ENCODE measurements at places on chromosomes 7 and 10.

DNA sequence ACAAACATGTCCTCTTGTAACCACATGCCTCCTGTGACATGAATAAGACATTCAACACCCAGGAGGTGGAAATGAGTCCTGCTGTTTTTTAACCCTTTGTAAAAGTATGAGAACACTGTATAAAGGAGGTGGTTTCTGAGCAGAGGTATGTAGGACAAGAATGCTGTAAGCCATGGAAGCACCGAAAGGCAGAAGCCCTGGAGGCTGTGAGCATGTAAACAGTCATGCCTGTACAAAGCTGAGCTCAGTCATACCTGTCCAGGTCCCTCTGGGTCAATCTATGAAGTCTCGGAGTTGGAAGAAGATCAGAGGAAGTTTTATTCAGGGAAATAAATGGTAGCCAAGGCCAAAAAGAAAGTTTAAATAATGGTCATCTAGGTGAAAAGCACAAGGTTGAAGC is 34.7 kb upstream of the XPNPEP1 start:
- DNase-seq = no peak

DNA sequence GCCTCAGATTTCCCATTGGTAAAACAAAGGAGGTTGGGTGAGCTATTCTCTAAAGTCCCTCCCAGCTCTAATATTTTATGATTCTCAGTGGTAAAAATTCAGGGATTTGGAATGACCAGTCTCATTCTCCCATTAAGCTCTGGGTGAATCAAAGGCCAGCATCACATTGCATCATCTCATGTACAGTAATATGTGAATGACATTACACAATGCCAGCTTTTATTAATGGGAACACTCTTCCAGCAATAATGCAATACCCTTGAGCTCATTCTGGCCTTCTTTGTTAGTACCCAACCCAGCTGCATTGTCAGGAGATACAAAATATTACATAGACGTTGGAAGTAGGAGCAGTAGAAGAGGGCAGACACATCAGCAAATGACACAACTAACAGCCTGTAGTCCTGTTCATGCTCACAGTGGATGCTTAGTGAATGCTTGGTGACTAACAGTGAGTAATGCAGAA is 100.0 kb upstream of the EGR2 start:
- no peak for DNase-seq

DNA sequence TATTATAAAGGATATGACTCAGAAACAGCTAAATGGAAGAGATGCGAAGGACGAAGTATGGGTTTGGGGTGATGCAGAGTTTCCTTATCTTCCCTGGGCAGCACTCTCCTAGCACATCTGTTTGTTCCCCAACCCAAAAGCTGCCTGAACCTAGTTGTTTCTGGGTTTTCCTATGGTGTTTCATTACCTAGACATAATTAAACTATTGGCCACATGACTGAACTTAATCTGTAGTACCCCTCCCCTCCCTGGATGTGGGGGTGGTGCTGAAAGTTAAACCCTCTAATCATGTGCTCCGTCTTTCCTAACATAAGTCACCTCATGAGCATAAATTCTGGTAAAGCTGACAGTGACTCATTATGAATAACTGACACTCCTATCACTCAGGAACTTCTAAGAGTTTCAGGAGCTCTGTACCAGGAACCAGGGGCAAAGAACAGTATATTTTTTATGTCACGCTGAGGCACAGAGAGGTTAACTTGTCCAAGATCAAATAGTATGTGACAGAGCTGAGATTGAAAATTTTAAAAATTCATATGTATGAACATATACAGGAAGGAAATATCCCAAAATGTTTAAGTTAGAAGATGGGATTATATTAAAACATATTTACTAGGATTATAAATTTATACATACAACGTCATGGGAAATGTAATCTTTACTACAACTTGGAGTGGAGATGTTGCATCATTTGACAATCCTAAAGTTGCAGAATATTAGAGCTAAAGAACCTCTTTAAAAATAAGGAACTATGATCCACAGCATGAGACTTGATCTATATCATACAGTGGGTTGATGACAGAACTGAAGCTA is 4.8 kb downstream of the STRIP2 start:
- no peak for DNase-seq

DNA sequence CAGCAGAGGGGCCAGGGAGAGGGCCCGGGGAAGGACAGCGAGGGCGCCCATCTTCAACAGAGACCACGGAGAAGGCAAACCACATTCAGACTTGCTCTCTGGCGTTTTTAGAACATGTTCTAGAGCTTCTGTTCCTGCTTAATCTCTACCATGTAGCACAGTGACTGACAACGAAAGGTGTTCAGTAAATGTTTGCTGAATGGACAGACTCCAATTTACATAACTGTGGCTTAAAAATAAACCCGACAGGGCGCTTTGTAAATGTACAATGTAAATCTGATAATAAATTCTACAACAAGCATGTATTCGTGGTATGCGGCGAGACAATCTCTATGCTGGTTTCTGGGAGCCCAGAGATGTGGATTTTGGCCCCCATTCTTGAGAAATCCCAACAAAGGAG is 10.5 kb downstream of the ADARB2 start:
- no peak for DNase-seq

GRCh38 chr7:103075337-103075918 is 488 bp downstream of the ARMC10 start:
- peak; percentile 47 for DNase-seq

- DNase-seq = no peak
Measured at GRCh38 chr7:28106321-28106829, 74.2 kb downstream of the JAZF1 start.

GRCh38 chr7:110153222-110153621 is 937.7 kb upstream of the LRRN3 start:
- no peak for DNase-seq

DNA sequence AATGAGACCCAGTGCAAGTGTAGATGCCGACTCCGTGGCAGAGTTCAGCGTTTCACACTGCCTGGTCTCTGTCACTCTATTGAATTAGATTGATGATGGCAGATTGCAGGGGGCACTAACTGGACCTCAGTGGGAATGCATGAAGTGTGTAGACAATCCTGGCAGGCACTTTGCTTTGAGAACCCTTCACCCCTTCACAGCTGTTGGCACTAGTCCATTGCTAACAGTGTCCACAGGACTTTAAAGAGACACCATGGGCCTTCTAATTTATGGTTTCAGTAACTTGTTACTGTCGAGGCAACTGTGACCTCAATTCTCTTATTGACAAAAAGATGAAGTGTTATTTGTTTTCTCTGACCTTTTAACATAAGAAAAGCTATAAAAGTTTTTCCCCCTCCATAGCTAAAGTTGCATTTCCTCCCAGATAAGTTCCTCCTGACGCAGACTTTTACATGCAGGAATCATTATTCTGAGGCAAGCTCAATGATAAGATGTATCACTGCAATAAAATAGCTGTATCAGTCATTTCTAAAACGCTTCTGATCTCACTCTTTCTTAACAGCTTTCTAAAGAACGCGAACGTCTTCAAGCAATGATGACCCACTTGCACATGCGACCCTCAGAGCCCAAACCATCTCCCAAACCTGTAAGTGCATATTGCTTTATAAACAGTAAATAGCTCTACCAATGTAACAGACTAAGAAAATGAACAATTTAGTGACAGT is 238.9 kb downstream of the FOXP2 start:
- no peak for DNase-seq

DNA sequence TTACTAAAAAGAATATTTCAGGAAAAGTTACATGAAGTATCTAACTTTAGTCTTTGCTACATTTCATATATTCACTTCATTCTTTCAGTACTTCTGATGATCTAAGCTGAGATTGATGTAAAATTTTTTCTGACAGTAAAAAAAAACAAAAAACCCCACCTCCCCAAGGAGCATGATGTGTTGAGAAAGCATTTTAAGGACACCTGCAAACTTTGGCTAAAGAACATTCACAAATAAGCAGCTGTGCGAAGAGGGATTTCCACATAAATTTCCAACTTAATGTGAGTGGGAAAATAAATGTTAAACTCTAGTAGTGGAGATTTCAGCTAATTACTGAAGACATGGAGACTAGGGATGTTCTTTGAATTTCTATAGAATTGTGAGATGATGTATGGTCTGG is 35.5 kb downstream of the DLD start:
- DNase-seq = no peak

DNA sequence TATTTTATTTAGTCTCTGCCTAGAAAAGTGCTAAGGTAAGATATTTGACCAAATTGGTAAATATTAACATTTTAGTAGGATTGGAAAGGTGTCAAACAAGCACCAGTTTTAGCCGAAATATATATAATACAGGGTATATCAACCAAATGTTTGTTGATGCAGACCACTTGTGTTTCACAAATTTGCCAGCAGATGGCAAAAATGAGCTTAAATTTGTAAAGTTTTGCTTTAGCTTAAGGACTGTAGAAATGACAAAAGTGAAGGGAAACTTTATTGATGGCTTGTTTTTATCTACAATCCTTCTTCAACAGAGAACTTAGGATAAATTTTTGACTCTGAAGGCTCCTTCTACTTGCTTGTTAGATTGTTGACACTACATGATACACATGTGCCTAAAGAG is 4.8 kb upstream of the POLR1F start:
- DNase-seq = no peak

All from activated CD8-positive, alpha-beta memory T cell treated with anti-CD3 and anti-CD28 coated beads for 1 hour (primary cell).